Uterus (tissue), 4 donors: ENCODE measurements at places on chromosomes 7 and 10.

- DNase-seq: no peak
These were observed 7.4 kb upstream of the TSPAN33 start for GRCh38 chr7:129136887-129137642.

GRCh38 chr7:92723205-92723604 is 113.2 kb downstream of the CDK6 start:
- no peak for DNase-seq

DNA sequence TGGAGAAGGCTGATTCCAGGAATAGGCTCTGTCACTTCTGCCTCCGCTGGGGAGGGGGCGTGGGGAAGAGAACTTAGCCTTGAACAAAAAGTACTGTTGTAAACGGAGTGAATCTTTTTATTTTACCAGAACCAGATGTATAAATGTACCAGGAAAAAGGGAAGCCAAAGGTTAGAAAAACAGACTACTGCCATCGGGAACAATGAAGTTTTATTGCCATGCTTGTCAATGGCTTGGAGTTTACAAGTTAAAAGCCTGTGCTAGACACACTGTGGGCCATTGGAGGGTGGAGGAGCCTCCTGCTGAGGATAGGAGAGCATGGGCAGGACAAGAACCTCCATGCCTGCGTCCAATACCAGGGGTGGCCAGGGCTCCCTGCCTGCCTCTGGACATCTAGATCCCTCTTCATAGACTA is 161.7 kb upstream of the LYZL2 start:
- no peak for DNase-seq

GRCh38 chr10:60110739-60111138 is 204.4 kb upstream of the CCDC6 start:
- no peak for DNase-seq

GRCh38 chr7:120170834-120171233 is 102.1 kb upstream of the KCND2 start:
- DNase-seq: no peak

GRCh38 chr10:35466170-35466569 is 129.9 kb downstream of the CCNY start:
- DNase-seq: no peak

GRCh38 chr7:131413711-131414110 is 86.0 kb downstream of the MKLN1 start:
- no peak for DNase-seq

GRCh38 chr7:96486681-96487080 is 164.8 kb upstream of the SLC25A13 start:
- DNase-seq: no peak

DNA sequence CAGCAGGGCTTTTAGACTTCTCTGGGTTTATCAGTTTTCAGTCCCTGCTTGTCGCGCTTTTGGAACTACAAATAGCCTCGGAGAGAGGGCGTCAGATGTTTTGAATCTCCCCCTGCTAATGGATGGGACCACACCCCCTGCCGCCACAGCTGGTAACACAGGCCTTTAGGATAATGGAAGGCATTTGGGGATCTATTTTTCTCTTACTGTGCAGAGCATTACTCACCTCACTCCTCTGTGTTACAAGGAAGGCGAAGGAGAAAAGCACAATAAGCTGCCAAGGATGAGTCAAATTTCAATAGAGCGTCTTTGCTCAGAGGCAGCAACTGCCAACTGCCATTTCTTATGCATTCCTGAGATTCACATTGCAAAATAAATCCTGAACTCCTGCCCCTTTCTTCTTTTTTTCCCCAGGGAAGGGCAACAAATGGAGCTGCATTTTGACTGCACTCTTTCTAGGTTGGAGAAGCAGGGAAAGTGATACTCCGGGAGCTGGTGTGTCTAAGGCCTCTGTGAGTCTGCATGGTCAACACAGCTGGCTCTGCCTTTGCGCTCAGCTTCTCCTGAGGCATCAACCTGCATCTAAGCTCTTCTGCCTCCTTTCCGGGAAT is 31.5 kb upstream of the SMNDC1 start:
- peak; percentile 25 for DNase-seq

- no peak for DNase-seq
These were observed 302.7 kb downstream of the GLRX3 start for GRCh38 chr10:130438861-130439260.

DNA sequence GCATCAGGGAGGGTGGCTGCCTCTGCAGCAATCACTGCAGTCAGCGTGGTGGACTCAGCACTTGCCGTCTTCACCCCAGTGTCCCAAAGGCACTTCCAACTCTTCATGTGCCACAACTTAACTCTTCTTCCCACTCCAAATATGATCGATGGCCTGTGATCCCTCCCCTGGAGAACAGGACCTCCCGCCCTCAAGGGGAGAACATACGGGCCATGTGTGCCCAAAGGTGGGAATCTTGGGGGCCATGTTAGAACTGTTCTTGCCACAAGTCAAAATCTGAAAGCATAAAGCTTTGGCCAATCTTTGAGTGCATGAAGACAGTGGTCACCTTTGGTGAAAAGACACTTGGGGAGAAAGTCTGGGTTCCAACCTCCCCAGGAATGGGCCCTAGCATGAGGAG is 368.5 kb upstream of the MGMT start:
- no peak for DNase-seq

- no peak for DNase-seq
These were observed 107.0 kb downstream of the PLXNA4 start for GRCh38 chr7:132469264-132469663.

GRCh38 chr10:47379901-47380300 is 4.2 kb downstream of the ZNF488 start:
- no peak for DNase-seq

DNA sequence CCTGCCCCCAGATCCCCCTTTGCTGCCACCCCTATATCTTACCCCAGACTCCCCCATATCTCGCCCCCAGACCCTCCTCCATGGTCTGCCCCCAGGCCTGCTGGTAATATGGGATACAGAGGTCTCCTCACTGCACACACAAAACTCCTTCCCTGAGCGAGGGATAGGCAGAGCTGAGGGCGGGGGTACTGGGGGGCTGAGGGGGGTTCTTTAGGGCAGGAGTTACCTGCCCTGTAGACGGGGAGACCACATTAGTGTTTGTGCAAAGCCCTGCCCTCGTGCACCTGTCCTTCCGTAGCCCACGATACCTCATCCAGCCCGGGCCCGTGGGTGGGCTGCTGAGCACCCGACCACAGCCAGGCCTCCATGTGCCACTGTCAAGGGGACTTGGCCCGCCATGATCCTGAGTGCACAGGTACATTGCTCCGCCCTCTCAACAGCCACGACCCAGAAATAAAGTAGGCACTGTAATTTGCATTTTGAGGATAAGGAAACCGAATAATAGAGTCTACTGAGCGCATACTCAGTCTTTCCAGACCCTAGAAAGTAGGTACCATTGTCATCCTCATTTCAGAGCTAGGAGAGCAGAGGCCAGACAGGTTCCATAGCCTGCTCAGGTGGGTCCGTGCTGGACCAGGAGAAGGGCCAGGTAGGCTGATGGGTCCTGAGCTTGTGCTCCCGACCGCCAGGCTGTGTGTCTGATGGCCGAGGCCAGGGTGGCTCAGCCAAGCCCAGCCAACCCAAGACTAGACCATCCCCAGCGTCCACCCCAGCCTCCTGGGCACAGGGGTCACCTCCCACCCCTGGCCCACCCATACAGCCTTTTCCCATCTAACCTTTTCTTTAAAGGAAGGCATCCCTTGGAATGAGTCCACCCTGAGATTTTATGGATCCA is 115.2 kb downstream of the LHPP start:
- no peak for DNase-seq

DNA sequence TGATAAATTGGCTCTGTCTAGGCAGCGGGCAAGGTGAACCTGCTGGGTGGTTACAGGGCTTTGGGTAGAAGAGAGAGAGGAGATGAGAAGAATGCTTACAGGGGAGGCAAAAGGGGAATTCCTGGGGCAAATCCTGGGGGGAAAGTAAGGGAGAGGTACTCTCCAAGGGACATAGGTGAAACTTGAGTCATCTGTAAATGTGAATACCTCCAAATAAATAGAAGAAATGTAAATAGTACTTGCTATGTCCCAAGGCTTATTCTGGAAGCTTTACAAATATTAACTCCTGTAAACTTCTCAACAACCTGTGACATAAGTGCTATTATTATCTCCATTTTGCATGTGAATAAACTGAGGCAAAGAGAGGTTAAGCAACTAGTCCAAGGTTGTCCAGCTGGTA is 57.7 kb upstream of the CDK13 start:
- no peak for DNase-seq

GRCh38 chr10:3636356-3637181 is 148.4 kb downstream of the KLF6 start:
- DNase-seq: no peak

GRCh38 chr7:74657692-74658177 is at the start of gene GTF2I:
GTF2I (plus strand) TSS chr7:74657718; CDS start chr7:74689129, 31,411 bp downstream.
- DNase-seq: no peak

DNA sequence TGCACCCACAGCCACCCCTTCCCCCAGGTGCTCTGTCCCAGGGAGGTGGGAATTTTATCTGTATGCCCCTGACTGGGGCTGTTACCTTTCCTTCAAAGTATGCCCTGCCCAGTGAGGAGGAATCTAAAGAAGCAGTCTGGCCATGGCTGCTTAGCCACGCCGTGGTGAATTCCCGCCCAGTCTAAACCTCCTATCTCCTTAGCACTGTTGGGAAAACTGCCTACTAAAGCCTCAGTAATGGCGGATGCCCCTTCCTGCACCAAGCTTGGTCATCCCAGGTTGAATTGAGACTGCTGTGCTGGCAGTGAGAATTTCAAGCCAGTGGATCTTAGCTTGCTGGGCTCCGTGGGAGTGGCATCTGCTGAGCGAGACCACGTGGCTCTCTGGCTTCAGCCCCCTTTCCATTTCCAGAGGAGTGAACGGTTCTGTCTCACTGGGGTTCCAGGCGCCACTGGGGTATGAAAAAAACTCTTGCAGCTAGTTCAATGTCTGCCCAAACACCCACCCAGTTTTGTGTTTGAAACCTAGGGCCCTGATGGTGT is 87.2 kb downstream of the ABCC2 start:
- DNase-seq: no peak

- DNase-seq: no peak
These were observed 936.6 kb downstream of the NRG3 start for GRCh38 chr10:82811621-82812020.

DNA sequence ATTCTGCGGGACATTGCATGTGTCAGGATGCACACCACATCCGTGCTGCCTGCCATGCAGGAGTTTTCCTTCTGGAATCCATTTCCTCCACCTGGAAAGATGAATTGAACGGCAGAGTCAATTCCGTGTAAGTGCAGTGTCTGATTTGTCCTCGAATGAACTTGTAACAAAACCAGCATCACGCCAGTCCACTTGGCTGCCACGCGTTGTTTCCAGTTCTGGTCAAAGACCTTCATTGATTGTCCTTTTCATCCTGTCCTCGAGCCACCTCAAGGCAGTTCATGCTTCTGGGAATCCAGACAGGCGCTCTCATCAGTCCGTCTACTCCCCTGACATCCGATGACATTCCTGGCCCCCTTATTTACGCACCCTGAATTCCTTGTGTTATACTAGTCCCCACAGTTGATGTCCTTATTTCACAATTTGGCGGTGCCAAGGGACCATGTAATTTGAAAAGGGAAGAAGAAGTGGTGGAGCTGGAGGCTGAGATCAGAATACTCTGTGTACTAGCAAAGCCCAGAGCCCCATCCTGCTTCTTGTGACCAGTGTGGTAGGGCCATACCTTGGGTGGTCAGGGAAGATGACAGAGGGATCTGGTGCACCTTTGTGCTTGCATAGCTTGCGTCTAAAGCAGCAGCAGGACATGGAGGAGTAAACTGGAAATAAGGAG is 502.2 kb downstream of the PLXNA4 start:
- no peak for DNase-seq

DNA sequence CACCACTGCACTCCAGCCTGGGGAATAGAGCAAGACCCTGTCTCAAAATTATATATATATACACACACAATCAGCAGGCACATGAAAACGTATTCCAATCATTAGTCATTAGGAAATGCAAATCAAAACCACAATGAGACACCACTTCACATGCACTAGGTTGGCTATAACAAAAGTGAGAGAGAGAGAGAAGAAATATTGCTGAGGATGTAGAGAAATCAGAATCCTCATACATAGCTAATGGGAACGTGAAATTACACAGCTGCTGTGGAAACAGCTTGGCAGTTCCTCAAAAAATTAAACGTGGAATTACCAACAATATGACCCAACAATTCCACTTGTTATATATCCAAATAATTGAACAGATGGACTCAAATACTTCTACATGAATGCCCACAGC is 43.3 kb upstream of the CNNM1 start:
- DNase-seq: no peak
